ENCODE measurements at places on chromosomes 11 and 22. TPM values are rescaled to one million over a fixed set of nuclear protein-coding genes. Genes with fewer than 3 reads are reported as not detected.

PANX3 gene
- not detected for total RNA-seq

OR2D2 gene
- total RNA-seq: not detected

BIK gene
- 37.9 TPM for total RNA-seq

- no peak for DNase-seq
These were observed 124.5 kb downstream of the ST3GAL4 start for GRCh38 chr11:126480015-126480409.

DNA sequence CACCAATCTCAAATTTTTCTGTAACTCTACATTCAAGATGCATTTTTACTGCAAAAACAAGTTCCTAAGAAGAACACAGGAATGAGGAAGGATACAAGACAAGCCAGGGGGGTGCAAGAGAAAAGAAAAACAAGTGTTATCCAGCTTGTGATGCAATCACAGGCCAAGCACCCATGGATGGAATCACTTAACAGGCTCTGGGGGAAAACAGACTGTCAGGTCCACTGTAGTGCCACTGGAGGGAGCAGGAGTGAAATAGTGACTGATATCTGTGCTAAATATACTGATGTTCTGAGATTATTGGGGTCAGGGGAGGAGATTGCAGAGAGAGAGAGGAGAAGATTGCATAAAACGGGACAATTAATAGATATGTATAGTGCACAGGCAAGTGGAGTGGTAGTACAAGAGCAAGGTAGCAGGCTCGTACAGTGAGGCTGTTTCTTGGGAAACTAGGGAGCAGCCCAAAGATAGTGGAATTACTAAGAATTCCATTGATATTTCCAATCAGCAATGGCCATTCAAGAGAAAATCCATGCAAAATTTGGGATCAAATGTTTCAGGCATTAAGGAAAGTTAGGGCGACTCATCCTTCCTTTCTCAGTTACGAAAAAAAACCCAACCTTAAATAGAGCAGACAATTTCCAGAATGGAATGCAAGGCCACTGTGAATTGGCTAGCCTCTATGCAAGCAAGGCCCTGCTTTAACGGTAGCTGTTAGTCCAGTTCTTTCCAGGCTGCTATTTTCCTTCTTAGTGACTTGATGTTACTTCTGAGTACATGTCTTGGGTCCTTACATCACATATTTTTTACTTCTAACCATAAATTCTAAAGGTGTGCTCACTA lies 52.2 kb upstream of the CEP126 start:
- DNase-seq: peak; percentile 37

All from Calu3 (cell line).